ENCODE measurements at places on chromosomes 7 and 10.

- no peak for DNase-seq
These were observed 93.5 kb downstream of the AKAP9 start for GRCh38 chr7:92034116-92034515.

- DNase-seq, result no peak
These were observed 41.2 kb downstream of the PARD3 start for GRCh38 chr10:34773636-34774630.

GRCh38 chr7:130037703-130038102 lies 13.5 kb downstream of the ZC3HC1 start:
- no peak for DNase-seq

DNA sequence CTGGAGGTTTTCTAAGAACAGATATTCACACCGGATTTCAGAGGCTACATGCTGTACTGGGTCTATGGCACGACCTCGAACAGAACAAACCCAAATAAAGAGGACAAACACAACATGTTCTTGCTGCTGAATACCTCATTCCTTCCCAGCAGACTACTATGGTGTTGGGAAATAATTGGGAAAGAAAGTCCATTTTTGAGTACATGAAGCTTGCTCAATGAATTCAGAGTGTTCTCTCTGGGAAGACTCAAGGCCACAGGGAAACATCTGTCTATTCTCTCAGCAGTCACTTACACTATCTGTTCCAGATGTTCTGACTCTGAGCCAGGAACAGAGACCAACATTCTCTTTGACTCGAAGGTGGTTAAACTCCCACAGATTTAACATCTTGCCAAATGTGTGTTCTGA lies 30.9 kb downstream of the LAMB1 start:
- DNase-seq, result no peak

DNA sequence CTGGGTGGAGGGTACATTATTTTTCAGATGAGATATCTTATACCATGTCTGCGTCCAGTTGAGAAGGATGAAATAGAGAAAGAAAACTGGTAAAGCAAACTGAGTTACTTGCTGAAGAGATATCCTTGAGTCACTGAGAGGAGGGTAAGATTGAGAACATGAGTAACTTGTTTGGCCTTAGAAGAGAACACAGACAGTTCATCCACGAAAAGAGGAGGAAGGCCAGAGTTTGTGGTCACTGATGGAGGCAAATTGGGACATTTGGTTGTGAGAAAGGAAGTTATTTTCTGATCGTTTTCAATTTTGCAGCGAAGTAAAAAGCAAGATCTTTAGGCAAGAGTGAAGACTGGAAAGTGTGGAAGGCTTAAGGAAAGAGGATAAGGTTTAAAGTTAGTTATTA lies 15.6 kb downstream of the MBL2 start:
- no peak for DNase-seq

All from Caki2 (cell line).